ENCODE measurements at places on chromosomes 2 and 18. TPM values are rescaled to one million over a fixed set of nuclear protein-coding genes. Genes with fewer than 3 reads are reported as not detected.

IL1R1 gene
- 1.5 TPM for total RNA-seq

NGEF gene
- total RNA-seq, result 12.2 TPM

NOSTRIN gene
- total RNA-seq, result 8.7 TPM

CHRNG gene
- total RNA-seq, result not detected

TXNDC2 gene
- not detected for total RNA-seq

CDK15 gene
- total RNA-seq, result 0.18 TPM

ACMSD gene
- total RNA-seq, result not detected

TACR1 gene
- 1.00 TPM for total RNA-seq

VRK2 gene
- 6.3 TPM for total RNA-seq

CRYBA2 gene
- not detected for total RNA-seq

OTOS gene
- 1.4 TPM for total RNA-seq

GAREM1 gene
- total RNA-seq, result 12.9 TPM

RGPD8 gene
- total RNA-seq, result 46.4 TPM

DYNAP gene
- total RNA-seq, result not detected

TFCP2L1 gene
- 0.45 TPM for total RNA-seq

Data from cerebellum (tissue), 4 donors.